GDM1 (cell line): ENCODE measurements at places on chromosomes 4 and X.
A peak's percentile ranks its signal among the peaks of the same experiment; 100 is the strongest.

GRCh38 chr4:61374447-61374891 is 174.3 kb downstream of the ADGRL3 start:
- DNase-seq, result no peak

DNA sequence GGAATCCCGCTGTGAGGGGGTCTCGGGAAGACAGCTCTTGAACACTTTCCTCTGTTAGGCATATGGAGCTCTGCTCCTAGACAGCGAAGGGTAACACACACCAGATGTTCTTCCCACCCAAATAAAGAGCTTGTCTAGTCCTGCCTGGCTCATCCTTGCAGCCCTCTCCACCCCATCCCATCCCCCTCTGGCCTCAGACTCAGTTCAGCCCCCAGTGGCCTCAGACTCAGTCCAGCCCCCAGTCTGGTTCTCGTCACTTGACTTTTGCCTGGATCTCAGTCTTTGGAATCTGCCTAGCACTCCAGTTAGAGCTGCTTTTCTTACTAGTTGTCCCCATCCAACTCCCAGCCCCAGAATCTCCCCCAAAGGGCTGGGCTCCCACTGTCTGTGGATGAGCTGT is 14.9 kb downstream of the RAB33A start:
- no peak for DNase-seq

DNA sequence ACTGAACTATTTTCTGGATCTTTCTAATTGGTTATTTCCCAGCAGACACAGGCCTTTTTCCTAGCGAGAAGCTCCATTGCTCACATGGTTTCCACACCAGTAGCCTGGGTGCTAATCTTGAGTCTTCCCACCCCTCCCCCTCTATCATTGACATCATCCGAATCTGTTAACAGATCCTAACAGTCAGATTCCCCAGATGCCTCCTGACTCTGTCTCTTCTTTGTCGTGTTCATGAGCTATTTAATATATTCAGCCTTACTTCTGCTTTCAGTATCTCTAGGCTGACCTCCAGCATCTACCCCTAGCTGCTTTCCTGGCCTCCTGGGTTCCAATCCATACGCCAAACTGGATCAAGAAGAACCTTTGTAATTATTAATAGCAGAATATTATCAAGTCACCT is 85.0 kb downstream of the CLNK start:
- DNase-seq, result no peak

DNA sequence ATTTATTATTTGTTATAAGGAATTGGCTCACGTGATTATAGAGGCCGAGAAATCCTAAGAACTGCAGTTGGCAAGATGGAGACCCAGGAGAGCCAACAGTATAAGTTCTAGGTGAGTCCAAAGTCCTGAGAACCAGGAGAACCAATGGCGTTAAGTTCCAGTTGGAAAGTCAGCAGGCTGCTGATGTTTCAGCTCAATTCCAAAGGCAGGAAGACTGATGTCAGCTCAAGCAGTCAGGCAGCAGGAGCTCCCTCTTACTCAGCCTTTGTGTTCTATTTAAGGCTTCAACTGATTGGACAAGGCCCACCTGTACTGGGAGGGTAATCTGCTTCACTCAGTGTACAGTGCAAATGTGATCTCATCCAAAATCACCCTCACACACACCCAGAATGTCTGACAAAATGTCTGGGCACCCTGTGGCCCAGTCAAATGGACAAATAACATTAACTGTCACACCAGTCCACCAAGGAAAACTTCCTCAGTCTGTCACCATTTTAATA is 30.8 kb upstream of the TBL1X start:
- DNase-seq, result no peak

DNA sequence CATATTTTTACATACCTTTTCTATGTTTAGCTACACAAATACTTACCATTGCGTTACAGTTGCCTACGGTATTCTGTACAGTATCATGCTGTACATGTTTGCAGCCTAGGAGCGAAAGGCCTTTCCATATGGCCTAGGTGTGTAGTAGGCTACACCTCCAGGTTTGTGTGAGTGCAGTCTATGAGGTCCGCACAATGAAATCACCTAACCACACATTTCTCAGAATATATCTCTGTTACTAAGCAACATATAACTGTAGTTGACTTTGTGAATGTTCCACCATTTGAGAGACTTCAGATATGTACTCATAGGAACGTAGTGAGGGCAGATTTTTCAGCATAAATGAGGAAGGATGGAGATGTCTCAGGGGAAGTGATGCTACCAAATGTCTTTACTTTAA is 62.6 kb downstream of the WWC2 start:
- no peak for DNase-seq

GRCh38 chr4:161680146-161680545 is 483.7 kb downstream of the FSTL5 start:
- no peak for DNase-seq

GRCh38 chr4:107866726-107867125 is 42.0 kb downstream of the SGMS2 start:
- no peak for DNase-seq

GRCh38 chr4:4392501-4393183 is 5.7 kb downstream of the NSG1 start:
- DNase-seq, result no peak

DNA sequence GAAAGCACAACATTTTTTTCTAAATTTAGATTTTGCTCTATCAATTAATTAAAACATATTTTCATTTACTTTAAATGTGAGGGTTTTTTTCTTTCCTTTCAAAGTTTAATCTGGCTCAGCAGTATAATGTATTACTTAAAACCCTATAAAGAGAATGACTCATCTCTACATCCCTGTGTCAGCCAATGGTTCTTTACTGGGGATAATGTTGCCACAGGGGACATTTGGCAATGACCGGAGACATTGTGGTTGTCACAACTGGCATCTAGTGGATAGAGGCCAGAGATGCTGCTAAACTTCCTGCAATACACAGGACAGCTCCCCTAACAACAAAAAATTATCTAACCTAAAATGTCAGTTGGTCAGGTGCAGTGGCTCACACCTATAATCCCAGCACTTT is 53.8 kb downstream of the SYNPO2 start:
- no peak for DNase-seq

GRCh38 chrX:80648023-80648422 is 161.7 kb downstream of the BRWD3 start:
- no peak for DNase-seq

DNA sequence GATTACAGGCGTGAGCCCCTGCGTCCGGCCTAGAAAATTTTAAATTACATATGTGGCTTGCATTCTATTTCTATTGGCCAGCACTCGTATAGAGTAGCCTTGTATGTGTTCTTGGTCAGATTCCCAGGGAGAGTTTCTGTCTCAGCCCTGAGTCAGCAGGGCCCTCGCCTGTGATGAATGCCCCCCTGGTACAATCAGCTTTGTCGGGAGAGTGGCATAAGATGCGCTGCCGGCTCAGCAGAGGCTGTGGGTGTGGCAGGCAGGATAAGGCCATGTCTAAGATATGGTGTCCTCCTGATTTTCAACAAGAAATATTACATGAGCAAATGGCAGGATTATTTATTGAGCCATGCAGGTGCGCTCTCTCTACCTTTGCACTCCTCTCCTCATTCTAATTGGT is 1.6 kb upstream of the REELD1 start:
- DNase-seq, result no peak

DNA sequence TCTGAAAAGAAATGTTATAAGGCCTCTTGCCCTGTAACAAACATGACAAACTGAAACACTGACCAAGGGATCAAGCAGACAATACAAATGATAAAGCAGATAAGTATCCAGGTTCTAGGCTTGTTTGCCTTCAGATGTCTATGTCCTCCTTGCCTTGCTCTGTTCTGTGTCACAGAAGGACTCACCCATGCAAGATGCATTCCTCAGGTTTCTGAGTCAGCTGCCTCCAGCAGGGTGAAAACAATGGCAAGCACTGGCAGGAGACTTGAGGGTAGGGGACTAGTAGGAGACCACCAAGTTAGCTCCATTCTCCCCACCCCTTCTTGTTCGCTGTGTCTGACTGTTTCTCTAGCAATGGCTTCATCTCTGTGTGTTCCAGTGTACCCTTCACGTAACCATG is 76.6 kb upstream of the CXXC4 start:
- DNase-seq, result no peak

- DNase-seq, result no peak
Measured at GRCh38 chrX:104488811-104489210, 77.2 kb upstream of the IL1RAPL2 start.

DNA sequence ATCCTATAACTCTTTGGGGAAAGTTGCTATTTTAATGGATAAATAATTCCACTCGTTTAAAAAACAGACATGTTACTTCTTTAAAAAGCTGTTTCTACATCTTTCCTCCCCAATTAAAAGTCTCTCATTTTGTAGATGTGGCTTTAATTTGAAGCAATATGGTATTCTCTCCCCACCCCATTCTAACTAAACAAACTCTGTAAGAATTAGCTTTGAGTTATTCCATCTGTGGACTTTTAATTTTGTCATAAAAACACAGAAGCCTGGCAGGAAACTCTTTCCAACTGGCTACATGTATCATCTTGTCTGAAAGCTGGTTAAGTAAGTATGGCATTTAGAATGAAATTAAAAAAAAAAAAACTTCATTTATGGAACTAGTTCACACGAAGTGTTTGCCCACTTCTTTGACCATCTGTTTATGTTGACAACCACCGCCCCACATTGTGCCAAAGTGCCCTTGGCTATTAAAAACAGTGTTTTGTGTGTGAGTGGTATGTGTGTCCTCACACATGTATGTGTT is 140.3 kb downstream of the NAA11 start:
- no peak for DNase-seq

DNA sequence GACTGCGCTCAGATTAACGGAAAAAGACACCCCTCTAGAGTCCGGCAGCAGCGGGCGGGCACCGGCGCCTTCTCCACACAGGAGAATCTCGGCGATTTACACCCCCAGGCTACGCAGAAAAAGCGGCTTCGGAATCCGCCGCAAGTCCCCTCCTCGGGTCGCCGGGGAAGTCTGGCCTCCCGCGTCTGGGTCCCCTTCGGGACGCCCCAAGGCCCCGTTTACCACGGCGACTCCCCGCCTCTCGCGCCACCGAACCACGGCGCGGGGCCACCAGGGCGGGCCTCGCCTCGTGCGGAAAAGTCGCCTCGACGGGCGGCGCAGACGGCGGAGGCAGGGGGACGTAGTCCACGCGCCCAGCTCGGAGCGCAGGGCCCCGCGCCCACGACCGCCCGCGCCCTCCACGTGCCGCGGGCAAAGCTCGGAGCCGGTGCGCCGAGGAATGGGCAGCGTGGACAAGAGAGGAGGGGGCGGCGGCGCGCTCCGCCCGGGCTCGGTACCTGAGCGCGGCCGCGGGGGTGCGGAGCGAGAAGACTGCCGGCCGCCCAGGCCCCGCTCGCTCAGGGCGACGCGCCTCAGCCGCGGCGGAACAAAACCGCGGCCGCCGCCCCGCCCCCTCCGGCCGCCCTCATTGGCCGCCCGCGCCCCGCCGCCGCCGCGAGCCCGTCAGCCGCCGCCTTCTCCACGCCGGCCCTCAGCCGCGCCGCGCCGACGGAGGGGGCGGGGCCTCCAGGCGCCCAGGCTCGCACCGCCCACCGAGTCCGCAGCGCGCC is at the start of gene FAM53A:
FAM53A (minus strand) TSS at position 578 of the 770 bp plus-strand sequence. CDS start 15,572 bp downstream, outside the sequence.
- peak; percentile 86 for DNase-seq

GRCh38 chr4:16019649-16020048 is 56.7 kb upstream of the FGFBP2 start:
- DNase-seq, result no peak

- no peak for DNase-seq
Measured at GRCh38 chr4:134708616-134709015, 507.0 kb upstream of the PABPC4L start.

- no peak for DNase-seq
Measured at GRCh38 chrX:153794897-153795816, 689 bp downstream of the SSR4 start.

GRCh38 chr4:172308078-172308477 is 494.9 kb downstream of the GALNTL6 start:
- DNase-seq, result no peak

- no peak for DNase-seq
Measured at GRCh38 chr4:29037501-29037900, 1682.7 kb upstream of the PCDH7 start.

DNA sequence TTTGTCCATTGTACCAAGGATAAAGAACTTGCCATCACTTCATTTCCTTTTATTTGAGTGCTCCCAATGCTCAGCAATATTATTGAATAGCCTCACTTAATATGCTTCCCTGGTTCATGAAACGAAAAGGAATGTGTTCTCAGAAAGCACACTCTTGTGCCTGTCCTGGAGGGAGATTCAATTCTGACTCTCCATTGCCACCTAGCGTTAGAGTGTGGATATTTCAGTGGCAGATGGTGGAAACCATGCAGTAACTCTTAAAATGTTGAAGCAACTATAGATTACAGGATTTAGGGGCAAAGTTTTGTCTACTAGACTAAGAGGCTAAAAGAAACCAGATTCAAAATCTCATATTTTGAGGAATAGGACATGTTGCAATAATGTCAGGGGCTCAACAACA is 36.0 kb downstream of the GAB3 start:
- peak; percentile 73 for DNase-seq

DNA sequence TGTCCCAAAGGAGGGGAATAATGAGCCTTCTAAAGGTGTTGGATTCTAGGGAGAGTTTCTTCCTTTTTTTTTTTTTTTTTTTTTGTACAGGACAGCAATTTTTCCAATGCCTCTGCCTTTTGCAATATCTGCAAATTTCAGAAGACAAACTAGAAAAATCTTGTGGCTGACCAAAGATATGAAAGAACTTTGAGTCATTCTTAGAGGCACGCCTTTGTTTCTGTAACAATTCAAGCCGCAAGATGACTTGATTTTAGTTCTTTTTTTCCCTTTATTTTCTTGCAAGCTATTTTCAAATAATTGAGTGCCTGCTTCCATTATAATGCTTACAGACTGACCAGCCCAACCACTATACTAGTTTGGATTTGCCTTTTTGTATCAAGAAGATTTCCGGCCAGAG is 47.6 kb upstream of the UXT start:
- DNase-seq, result no peak

- no peak for DNase-seq
Measured at GRCh38 chr4:87117732-87118075, 102.7 kb downstream of the KLHL8 start.

DNA sequence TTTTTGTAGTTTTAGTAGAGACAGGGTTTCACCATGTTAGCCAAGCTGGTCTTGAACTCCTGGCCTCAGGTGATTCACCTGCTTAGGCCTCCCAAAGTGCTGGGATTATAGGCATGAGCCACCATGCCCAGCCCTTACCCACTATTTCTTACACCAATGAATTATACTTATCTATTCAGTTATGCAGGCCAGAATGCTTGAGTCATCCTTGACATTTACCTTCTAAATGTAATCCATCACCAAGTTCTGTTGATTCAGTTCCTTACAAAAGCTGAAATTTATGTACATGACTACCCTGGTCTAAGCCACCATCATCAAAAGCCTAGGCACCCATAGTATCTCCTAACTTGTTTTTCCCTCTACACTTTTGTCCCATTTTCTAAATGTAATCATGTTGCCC is 585.7 kb downstream of the IL15 start:
- no peak for DNase-seq

- DNase-seq, result no peak
Measured at GRCh38 chrX:35664833-35665232, 133.3 kb upstream of the MAGEB16 start.

GRCh38 chr4:123600987-123601904 is 204.7 kb downstream of the SPRY1 start:
- DNase-seq, result no peak

- no peak for DNase-seq
Measured at GRCh38 chr4:147732518-147733235, 789 bp downstream of the ARHGAP10 start.
